ENCODE measurements at places on chromosomes 2 and 18. TPM values are rescaled to one million over a fixed set of nuclear protein-coding genes. Genes with fewer than 3 reads are reported as not detected.
A peak's percentile ranks its signal among the peaks of the same experiment; 100 is the strongest.

DNA sequence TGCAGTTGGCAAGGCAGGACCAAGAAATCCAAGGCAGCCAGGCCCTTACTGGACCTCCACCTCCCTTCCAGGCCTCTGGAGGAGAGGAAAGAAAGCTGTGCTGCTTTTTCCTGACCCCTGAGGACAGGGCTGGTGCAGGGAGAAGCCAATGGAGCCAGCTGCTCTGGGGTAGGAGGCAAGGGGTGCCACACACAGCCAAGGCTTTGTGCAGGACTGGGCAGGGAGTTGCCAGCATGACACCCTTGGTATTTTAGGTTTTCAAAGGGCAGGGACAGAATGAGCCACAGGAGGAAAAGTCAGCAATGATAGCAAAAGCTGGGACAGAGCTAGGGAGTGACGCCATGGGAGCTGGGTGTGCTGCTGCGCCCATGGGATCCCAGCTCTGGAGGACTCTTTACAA is 22.9 kb downstream of the CCT7 start:
- no peak for DNase-seq

GRCh38 chr2:95289253-95289652 is 7.9 kb upstream of the KCNIP3 start:
- DNase-seq: no peak

Gene UPP2
- not detected for total RNA-seq

DNA sequence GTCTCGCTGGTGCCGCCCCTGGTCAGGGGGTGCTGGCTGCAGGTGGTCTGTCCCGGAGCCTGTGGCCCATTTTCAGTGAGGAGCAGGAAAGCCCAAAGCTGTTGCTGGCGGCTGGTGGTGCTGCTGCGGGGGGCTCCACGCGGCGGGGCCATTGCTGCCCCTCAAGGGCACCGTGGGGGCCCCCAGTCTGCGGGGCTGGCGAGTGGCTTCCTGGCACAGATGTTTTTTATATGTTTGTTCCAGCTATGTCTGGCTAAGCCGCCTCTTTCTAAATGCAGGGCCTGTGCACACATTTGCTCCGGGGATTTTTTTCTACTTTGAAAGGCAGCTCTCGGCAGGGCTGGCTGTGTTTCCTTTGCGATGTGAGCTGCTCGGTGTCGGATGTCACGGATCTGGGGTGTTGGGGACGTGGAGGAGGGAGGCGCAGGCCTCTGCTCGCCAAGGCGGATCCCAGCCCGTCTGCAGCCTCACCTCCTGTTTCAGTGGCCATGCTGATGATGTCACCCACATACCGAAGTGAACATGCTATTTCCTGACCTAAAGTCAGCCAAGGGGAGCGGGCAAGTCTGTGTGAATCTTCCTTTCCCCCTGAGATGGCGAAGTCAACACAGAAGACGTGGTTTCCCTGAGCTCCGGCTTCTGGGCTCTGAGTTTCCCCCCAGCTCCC is 112.0 kb upstream of the CTDP1 start:
- peak; percentile 86 for DNase-seq

DNA sequence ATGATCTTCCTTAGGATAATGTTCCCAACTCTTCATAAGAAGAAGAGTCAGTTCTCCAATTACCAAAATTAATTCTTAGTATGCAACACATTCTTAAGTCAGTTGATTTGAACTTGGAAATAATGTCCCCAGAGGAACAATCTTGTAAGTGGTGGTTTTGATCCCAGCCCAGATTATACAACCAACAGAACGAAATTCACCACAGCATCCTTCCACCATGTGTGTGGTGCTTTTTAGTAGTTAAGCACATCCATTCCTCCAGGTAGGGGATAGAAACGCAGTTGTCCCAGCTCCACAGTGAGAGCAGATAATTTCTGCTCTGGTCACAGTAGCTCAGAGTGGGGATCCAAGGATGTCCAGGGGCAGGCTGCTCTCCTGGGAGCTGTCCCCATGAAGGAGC is 161.7 kb upstream of the SLC39A10 start:
- DNase-seq: no peak

GRCh38 chr18:32284284-32284683 is 94.4 kb downstream of the MEP1B start:
- DNase-seq: peak; percentile 19

GRCh38 chr18:77635451-77635850 is 385.8 kb downstream of the GALR1 start:
- no peak for DNase-seq

- no peak for DNase-seq
These were observed 93.3 kb downstream of the ALPK2 start for GRCh38 chr18:58535340-58536201.

Gene NAT8
- total RNA-seq: not detected

Gene RNU2-63P
- not detected for total RNA-seq

GRCh38 chr2:12300927-12301326 is 415.8 kb upstream of the TRIB2 start:
- peak; percentile 41 for DNase-seq

DNA sequence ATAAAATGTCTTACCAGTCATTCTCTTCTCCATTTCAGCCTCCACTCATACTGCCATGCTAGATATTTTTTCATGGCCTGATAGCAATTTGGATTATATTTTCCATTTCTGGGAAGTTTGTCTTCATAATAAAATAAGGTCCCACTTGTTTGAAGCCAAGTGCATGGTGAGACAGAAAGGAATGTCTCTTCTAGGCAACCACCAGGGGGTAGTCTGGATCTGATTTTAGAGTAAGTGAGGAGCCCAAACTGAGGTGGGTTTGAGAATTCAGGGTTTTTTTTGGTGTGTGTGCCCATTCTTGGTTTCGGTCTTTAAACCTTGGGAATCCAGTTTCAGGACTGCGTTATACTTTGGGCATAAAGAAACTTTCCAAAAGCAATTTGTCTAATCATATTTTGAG is 315.5 kb downstream of the RPRM start:
- DNase-seq: peak; percentile 35

Gene MTLN
- total RNA-seq: 107 TPM

DNA sequence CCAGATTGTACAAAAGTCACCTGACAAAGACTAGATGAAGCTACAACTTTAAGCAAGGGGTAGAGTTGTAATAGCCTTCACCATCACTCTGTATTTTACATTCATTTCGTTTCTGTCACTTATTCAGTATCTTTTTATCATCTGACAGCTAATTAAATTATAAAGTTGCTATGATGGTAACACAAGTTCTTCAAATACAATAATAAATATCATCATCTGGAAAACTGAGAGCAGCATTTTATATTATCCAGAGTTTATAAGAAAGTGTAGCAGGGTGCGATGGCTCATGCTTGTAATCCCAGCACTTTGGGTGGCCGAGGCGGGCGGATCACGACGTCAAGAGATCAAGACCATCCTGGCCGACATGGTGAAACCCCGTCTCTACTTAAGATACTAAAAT is 21.1 kb downstream of the DYNC2LI1 start:
- no peak for DNase-seq

Gene UGT1A4
- not detected for total RNA-seq

Gene MTX2
- 37.8 TPM for total RNA-seq

DNA sequence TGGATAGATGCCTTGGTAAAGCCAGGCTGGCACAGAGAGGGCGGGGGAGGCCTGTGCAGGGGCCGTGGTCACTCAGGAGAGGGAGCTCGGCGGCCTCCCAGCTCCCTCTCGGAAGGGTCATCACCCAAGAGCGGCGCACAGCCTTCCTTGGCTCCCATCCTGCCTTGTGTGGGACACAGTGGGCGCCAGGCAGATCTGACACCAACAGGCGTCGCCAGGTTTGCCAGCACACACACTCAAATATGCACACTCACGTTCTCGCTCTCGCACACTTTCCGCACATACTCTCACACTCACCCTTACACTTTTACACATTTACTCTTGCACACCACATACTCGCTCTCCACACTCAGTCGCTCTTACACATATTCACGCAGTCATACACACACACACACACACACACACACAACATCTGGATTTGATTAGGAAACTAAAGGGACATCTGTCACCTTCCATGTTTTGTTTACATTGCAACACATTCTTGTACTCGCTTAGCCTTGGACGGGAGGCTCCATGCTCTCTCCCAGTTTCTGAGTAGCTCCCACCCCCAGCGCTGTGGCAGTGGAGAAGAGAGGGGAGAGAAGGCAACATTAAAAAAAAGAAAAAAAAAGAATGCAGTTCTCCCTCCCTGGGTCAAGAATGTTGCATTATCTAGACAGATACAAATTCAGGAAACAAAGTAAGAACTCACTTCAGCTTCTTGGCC is 10.5 kb downstream of the CHMP1B start:
- no peak for DNase-seq

Gene GAREM1
- 3.8 TPM for total RNA-seq

- no peak for DNase-seq
These were observed 25.5 kb downstream of the PIAS2 start for GRCh38 chr18:46891742-46892214.
